ENCODE measurements at places on chromosomes 16 and 17.
A peak's percentile ranks its signal among the peaks of the same experiment; 100 is the strongest.

DNA sequence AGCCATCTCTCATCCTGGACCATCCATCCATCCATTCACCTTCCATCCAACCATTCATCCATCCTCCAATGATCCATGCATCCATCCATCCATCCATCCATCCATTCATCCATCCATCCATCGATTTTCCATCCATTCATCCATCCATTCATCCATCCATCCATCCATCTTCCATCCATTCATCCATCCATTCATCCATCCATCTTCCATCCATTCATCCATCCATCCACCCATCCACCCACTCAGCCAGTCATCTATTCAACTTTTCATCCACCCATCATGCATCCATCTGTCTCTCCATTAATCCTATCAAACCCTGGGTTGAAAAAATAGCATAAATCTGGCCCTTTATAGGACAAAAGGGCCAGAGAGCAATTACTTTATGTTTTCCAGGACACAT is 158.3 kb upstream of the WSCD1 start:
- no peak for DNase-seq

DNA sequence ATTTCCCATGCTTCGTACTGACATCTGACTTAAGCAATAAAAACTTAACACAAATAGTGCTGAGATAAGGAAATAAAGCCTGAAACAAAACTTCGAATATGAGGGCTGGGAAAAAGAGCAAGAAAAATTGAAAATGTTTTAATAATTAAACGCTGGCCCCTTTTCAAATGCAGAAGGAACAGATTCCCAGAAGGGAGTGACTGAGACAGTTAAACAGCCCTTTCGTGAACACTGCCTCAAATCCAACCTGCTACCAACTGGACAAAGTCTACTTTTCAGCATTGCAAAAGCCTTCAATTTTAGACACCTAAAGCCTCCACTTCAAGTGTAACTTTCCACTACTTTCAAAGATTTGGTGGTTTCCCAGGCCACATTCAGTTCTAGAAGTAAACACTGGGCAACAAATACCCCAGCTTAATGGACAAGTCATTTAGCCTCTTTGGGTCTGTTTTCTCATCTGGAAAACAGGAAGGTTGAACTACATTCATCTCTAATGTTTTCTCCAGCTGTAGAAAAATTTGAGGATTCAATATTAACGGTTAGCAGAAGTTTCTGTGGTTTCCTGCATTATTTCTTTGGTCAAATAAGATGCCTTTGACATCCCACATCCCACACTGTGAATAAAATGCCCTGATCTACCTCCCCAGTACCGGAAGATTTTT is 11.8 kb downstream of the RFFL start:
- DNase-seq = no peak

- DNase-seq = no peak
Measured at GRCh38 chr17:30249460-30249859, 14.0 kb upstream of the SLC6A4 start.

- DNase-seq = no peak
Measured at GRCh38 chr17:78210111-78210510, 3.9 kb upstream of the BIRC5 start.

- DNase-seq = no peak
Measured at GRCh38 chr17:2955931-2956582, 107.3 kb downstream of the OR1D5 start.

GRCh38 chr16:54106057-54106456 is 180.5 kb downstream of the IRX3 start:
- peak; percentile 30 for DNase-seq

- no peak for DNase-seq
Measured at GRCh38 chr16:12815361-12815760, 11.7 kb upstream of the CPPED1 start.

GRCh38 chr16:22327446-22327775 is 30.2 kb downstream of the POLR3E start:
- DNase-seq = no peak

Data from glutamatergic neuron (in vitro differentiated cells).